ENCODE measurements at places on chromosomes 12 and 14.
A peak's percentile ranks its signal among the peaks of the same experiment; 100 is the strongest.

- DNase-seq: peak; percentile 12
Measured at GRCh38 chr14:77375973-77376770, 722 bp downstream of the TMED8 start.

DNA sequence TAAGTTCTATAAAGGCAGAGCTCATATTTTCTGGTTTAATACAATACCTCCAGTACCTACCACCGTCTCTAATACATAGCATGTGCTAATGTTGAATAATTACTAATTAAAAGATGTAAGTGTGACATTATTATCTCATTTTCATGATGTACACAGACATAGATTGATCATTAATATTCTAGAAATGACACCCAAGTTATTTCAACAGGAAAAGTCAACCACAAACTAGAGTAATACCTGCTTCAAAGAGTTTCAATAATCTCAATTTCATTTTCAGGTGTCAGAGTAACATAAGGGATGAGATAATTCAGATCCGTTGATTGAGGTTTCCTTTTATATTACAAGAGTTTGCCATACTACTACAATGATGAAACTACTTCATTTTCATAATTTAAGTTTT lies 388.9 kb downstream of the SOX5 start:
- no peak for DNase-seq

DNA sequence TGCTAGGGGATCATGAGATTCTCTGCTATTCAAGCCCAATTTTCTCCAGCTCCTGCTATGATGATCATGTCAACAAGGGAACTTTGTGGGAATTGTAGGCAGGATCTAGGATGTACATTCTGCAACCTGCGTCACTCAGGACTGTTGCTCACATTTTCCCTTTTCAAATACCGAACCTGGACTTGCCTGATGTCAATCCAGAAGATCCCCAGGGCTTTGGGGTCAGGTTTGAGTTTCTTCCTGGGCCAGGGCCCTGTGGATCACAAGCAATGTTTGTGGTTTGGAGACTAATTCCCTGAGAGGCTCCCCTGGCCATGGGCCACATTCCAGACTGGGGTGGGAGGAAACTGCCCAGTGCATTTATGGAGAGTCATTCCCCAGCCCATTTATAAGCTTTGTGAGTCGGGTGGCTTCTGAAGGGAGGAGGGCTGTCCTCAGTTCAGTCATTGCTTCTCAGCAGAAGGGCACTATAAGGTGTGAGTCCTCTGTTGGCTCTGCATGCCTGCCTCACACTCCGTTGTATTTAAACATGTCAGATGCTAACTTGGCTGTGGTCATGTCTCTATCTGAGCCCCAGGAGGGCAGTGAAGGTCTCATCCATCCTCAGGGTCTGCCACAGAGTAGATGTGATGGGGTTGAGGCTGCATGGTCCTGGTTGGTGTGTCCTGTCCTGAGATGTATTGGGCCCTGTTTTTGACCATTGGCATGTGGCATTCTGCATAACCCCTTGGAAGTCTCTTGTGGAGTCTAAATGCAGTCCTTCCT lies 6.5 kb downstream of the KRT86 start:
- DNase-seq: no peak

DNA sequence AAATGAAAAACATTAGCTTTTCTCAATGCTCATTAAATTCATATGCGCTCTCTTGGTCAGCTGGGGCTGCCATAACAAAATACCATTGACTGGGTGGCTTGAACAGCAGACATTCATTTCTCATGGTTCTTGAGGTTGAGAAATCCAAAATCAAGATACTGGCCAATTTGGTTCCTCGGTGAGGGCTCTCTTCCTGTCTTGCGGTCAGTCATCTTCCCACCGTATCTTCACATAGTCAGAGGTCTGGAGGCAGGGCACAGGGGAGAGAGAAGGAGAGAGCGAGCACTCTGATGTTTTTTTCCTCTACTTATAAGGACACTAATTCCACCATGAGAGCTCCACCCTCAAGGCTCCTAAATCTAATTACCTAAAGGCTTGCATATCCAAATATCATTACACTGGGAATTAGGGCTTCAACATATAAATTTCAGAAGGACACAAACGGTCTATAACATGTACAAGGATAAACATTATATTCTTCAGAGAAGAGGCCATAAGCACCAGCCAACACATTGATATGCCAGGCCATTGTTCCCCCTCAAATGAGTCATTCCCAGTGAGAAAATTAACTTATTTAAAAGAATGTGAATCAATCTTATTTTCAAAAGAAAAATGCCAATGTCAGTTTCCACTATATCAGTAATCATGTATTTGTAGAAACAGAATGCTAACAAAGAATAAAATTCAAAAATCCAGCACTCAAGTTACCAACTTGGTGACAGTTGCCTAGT lies 152.2 kb downstream of the BTG1 start:
- DNase-seq: no peak

GRCh38 chr12:8594072-8594471 lies 18.6 kb downstream of the AICDA start:
- DNase-seq: no peak

- no peak for DNase-seq
Measured at GRCh38 chr12:70466753-70467152, 100.7 kb downstream of the KCNMB4 start.

DNA sequence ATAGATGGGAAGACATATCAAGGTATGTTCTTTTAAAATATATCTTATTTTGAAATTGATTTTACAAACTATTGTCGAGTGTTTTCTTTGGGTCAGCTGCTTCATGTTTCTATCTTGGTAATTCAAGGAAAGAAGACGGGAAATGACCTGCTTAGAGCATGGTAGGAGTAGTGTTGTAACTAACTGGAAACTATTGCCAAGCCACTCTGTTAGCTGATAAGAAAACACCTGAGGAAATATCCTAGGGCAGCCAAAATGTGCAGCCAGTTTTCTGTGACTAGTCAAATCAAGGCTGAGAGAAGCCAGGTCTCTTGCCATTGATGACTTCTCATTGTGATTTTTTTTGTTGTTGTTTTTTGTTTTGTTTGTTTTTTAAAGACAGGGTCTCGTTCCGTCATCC lies 30.2 kb downstream of the METAP2 start:
- DNase-seq: no peak

- DNase-seq: no peak
Measured at GRCh38 chr12:113898466-113898865, 67.7 kb downstream of the RBM19 start.

DNA sequence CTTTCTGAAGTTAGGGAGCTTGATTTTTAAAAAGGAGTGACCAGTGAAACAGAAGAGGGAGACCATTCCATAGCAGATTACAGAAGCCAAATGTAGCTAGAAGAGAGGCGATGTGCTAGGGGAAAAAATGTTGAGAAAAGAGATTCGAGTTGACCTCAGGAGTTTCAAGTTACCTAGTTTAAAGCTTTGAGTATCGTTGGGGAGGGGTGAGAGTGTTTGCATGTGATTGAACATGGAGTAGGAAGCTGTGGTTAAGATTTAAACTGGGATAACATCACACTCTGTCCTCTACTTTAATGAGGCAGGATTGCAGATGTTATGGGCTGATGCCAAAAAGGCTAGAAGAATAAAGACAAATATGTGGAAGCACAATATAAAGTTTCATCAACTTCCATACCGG lies 3.7 kb downstream of the LETMD1 start:
- DNase-seq: no peak

DNA sequence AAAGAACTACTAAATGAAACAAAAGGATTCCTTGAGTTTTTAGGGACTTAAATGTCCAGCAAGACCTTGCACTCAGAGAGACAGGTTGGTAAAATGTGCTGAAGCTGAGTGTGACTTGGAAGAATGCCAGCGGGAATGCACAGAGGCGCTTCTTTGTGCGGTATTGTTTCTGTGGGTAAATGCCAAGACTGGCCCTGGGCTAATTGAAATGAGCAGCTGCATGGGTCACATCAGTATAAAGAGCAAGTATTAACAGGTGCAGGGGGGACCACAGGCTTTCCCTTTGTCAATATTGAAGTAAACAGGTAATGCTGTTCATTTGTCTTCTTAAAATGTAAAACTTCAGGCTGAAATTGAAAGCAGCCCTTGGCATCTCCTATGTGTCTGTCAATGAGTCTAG lies 74.3 kb downstream of the LMO3 start:
- DNase-seq: no peak

DNA sequence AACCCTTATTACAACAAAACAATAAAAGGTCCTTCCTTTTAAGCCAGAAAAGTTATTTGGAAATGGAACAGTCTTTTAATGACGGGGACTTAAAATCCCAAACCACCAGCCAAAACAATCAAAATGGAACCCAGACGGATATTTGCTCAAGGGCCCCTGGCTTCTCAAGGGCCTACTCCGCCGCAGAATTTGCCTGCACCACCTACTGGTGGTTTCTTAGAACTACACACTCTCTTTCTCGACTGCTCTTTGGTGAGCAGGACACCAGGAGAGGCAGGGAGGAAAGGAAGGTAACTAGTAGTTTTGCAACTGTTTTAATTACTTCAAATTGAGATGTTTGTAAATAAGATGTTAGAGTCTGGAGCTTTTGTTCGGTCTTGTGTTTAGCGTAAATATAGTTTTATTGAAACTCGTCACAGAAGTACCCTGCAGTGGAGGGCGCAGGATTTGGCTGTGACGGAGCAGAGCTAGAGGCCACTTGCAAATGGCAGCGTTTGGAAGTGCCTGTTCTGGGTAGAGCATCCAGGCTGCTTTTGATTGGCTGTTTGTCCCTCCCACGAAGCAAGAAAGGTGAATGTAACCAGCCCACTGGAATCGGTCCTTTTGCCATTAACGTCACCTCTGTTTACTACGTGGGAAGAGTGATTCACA lies 238.5 kb downstream of the CACNA1C start:
- DNase-seq: no peak
